ENCODE measurements at places on chromosomes 2 and 18.

DNA sequence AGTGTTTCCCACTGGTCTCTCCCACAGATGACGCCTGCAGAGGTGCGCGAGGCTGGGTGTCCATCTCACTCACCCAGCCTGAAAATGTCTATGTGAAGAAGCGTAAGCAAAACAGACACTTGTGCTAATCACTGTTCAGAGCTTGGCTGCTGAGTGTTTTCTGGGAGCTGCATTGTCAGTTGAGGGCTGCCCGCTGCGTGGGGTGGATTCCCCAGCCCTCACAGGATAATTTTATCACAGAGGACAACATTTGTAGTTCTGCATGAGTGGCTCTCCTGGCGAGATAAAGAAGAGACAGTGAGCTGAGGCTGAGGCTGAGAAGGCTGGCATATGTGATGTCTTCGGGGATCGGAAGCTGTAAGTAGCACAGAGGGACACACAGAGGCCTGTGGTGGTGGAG is 16.2 kb upstream of the CAPN13 start:
- H3K4me3 ChIP-seq = no peak overlapping the region
- DNase-seq = no peak
- H3K27me3 ChIP-seq = peaks cover 12% of the 10 kb centered on the region
- no peaks in the 10 kb centered on the region for H3K36me3 ChIP-seq
- H3K27ac ChIP-seq = no peak overlapping the region

GRCh38 chr2:235642446-235643098 is 148.7 kb downstream of the AGAP1 start:
- H3K4me3 ChIP-seq = no peak overlapping the region
- no peak for DNase-seq
- H3K4me1 ChIP-seq = no peaks in the 10 kb centered on the region
- H3K27ac ChIP-seq = no peak overlapping the region
- peaks cover 15% of the 10 kb centered on the region for H3K27me3 ChIP-seq

- H3K27me3 ChIP-seq = no peaks in the 10 kb centered on the region
- no peaks in the 10 kb centered on the region for H3K36me3 ChIP-seq
- H3K4me3 ChIP-seq = no peak overlapping the region
Observed at GRCh38 chr18:69586537-69586936, 185.8 kb downstream of the DOK6 start.

DNA sequence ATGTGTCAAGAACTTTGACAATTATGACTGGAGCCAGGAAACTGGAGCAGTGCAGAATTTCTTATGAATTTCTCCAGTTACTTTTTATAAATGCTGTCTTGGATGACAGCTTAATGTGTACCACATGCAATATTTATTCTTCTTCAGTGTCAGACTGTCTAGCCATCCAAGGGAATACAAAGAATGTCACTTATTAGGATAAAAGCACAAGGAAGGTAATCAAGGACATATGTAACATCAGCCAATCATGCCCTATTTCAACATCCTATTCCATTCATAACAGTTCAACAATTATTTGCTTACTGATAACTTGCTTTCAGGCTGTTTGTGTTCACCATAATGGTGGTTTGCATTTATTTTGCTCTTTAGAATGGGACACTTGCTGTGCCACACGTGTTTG is 139.8 kb downstream of the OLA1 start:
- no peak overlapping the region for H3K4me3 ChIP-seq
- no peaks in the 10 kb centered on the region for H3K4me1 ChIP-seq
- DNase-seq = no peak
- no peaks in the 10 kb centered on the region for H3K27me3 ChIP-seq
- H3K27ac ChIP-seq = no peak overlapping the region

- H3K27ac ChIP-seq = no peak overlapping the region
- no peak for DNase-seq
- H3K4me3 ChIP-seq = no peak overlapping the region
Observed at GRCh38 chr18:58218117-58218516, 174.1 kb downstream of the NEDD4L start.

- no peaks in the 10 kb centered on the region for H3K27me3 ChIP-seq
- H3K4me3 ChIP-seq = no peak overlapping the region
- no peak for DNase-seq
Observed at GRCh38 chr2:89833780-89834117, 1142.3 kb downstream of the RPIA start.

DNA sequence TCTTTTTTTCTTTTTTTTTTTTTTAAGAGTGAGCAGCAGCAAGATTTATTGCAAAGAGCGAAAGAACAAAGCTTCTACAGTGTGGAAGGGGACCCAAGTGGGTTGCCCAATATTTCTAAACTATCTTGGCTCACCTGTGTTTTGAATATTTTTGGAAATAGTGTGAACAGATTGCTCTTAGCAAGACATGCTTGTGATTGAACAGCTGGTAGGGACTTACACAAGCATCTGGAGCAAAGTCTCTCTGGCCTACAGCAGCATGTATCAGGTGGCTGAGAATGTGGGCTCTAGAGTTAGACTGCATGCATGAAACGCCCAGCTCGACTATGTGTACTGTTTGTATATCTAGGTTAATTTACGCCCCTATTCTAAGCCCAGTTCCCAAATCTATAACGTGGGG is 40.3 kb upstream of the FBXO11 start:
- H3K4me1 ChIP-seq = no peaks in the 10 kb centered on the region
- no peak for DNase-seq
- H3K27ac ChIP-seq = no peak overlapping the region
- H3K36me3 ChIP-seq = no peaks in the 10 kb centered on the region

- H3K27me3 ChIP-seq = no peaks in the 10 kb centered on the region
- no peak overlapping the region for H3K27ac ChIP-seq
Observed at GRCh38 chr2:41116106-41116797, 664.4 kb upstream of the SLC8A1 start.

DNA sequence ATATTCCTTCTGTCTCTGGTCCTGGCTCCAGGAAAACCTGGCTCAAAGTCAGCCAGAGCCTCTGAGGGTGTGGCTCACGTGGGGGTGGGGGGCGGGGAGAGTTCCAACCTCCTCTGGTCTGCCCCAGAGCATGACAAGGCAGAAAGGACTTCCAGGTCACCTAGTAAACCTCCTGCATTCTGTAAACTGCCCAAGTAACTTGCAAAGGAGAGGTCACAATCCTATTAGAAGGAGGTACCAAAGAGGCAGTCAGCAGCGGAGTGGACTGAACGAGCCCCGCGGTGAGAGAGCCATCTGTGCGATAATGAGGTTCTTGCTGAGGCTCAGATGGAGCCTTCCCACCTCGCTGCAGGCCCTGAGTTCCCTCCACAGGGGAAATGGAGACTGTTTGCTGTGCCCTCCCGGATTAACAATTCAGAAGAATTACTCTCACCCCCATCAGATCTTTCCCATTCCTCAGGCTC is 58.9 kb upstream of the GATA6 start:
- H3K27ac ChIP-seq = no peak overlapping the region
- H3K4me3 ChIP-seq = no peak overlapping the region
- peaks cover 2% of the 10 kb centered on the region for H3K27me3 ChIP-seq
- no peaks in the 10 kb centered on the region for H3K36me3 ChIP-seq

- H3K4me1 ChIP-seq = no peaks in the 10 kb centered on the region
- H3K36me3 ChIP-seq = no peaks in the 10 kb centered on the region
- peaks cover 4% of the 10 kb centered on the region for H3K27me3 ChIP-seq
- H3K27ac ChIP-seq = no peak overlapping the region
Observed at GRCh38 chr2:129518937-129519336, 460.5 kb upstream of the RAB6C start.

DNA sequence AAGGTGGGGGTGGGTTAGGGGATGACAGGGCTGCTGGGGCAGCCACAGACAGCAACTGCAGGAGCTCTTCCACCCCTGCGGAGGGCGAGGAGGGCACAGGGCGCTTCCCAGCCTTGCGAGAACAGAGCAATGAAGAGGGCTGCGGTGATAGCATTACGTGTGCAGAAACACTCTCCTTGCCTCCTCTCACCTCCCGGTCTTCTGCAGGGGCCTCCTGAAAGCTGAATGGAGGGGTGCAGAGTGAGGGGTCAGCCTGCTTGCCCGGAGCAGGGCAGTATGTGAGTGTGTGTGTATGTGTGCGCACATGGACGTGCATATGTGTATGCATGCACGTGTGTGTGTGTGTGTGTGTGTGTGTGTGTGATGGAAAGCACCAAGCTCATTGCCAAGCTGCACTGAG is 29.5 kb upstream of the IL1R2 start:
- DNase-seq = no peak
- H3K27ac ChIP-seq = no peak overlapping the region
- no peaks in the 10 kb centered on the region for H3K4me1 ChIP-seq
- H3K4me3 ChIP-seq = no peak overlapping the region
- no peaks in the 10 kb centered on the region for H3K36me3 ChIP-seq

DNA sequence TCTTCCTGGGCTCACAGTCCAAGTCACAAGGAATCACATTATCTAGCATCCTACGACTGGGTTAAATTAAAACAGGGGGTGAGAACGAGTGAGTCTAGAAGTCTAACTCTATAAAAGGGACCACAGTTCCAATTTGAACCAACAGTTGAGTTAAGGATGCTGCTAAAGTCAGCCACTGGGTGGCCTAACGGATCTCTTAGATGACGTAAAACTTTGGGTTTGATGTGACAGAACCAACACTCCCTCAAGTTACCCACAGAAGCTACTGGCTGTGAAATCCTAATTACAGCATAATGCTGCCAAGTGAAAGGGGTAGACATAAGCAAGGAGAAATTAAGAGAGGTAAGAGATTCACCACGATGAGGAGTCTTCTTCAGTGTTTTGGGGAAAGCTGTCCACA is 32.7 kb upstream of the RUFY4 start:
- DNase-seq = no peak
- H3K4me1 ChIP-seq = no peaks in the 10 kb centered on the region
- no peak overlapping the region for H3K4me3 ChIP-seq
- H3K27me3 ChIP-seq = peaks cover 11% of the 10 kb centered on the region
- no peak overlapping the region for H3K27ac ChIP-seq
- H3K36me3 ChIP-seq = no peaks in the 10 kb centered on the region

- H3K4me1 ChIP-seq = no peaks in the 10 kb centered on the region
- no peak for DNase-seq
- H3K27me3 ChIP-seq = no peaks in the 10 kb centered on the region
- H3K36me3 ChIP-seq = no peaks in the 10 kb centered on the region
Observed at GRCh38 chr18:11567396-11567795, 42.0 kb upstream of the SLC35G4 start.

GRCh38 chr2:118121101-118121500 is 32.8 kb downstream of the INSIG2 start:
- no peaks in the 10 kb centered on the region for H3K4me1 ChIP-seq
- peaks cover under 1% of the 10 kb centered on the region for H3K36me3 ChIP-seq
- no peak overlapping the region for H3K27ac ChIP-seq
- H3K4me3 ChIP-seq = no peak overlapping the region

DNA sequence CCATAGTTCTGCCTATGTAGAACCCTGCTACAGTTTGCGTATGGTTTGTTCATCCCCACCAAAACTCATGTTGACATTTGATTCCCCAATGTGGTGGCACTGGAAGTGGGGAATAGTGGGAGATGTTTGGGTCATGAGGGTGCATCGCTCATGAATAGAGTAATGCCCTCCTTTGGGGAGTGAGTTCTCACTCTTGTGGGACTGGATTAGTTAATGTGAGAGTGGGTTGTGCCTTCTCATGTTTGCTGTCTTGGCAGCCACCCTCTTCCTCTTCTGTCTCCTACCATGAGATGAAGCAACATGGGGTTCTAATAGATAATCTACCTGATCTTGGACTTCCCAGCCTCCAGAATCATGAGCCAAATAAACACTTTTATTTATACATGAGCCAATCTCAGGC is 237.2 kb upstream of the APCDD1 start:
- no peaks in the 10 kb centered on the region for H3K4me1 ChIP-seq
- H3K27ac ChIP-seq = no peak overlapping the region
- no peak for DNase-seq
- no peak overlapping the region for H3K4me3 ChIP-seq

DNA sequence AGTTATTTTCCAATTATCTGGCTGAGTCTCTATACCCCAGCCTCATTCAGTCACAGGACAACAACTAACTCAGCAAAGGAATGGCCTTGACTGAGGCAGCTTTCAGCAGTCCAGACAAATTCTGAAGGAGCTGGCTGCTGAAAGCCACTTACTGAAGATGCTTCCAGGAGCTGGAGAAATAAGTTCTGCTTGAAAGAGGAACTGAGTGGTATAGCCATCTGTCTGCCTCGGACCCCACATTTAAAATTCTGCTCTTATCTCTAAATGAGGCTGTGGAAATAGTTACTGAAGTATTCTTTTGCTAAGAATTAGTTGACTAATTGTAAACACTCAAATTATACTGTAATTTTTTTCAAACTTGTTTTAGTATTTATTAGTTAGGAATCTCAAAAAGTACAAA is 9.1 kb upstream of the GPD2 start:
- no peaks in the 10 kb centered on the region for H3K36me3 ChIP-seq
- no peak for DNase-seq
- no peaks in the 10 kb centered on the region for H3K27me3 ChIP-seq
- H3K27ac ChIP-seq = no peak overlapping the region
- no peaks in the 10 kb centered on the region for H3K4me1 ChIP-seq

DNA sequence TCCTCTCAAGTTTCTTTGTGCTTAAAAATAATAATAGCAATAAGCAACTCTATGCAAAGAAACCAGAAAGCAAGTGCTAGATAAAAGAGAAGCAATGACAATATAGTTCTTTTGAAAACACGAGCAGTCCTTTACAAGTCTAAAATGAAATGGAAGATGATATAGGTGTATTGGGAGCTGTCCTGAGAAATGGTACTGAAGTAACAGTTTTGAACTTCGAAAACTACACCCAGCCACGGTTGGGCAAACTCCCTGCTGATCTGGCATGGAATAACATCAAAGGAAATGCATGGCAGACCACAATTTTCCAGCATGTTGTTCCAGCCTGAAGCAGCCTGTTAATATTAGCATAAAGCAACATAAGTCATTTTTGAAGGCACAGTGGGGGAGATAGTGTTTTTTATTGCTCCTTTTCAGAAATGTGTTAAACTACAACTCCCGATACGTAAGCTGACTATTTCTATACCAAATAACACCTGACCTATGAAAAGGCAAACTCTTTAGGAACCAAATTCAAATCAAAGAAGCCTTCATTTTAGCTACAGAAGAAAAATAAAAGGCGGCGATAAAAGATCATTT is 596.1 kb upstream of the KLHL29 start:
- H3K27ac ChIP-seq = no peak overlapping the region
- no peaks in the 10 kb centered on the region for H3K36me3 ChIP-seq
- no peak for DNase-seq
- no peaks in the 10 kb centered on the region for H3K4me1 ChIP-seq
- no peaks in the 10 kb centered on the region for H3K27me3 ChIP-seq

GRCh38 chr18:76544511-76545345 is 49.7 kb upstream of the ZNF516 start:
- H3K27ac ChIP-seq = no peak overlapping the region
- no peaks in the 10 kb centered on the region for H3K4me1 ChIP-seq
- DNase-seq = no peak
- H3K4me3 ChIP-seq = no peak overlapping the region

DNA sequence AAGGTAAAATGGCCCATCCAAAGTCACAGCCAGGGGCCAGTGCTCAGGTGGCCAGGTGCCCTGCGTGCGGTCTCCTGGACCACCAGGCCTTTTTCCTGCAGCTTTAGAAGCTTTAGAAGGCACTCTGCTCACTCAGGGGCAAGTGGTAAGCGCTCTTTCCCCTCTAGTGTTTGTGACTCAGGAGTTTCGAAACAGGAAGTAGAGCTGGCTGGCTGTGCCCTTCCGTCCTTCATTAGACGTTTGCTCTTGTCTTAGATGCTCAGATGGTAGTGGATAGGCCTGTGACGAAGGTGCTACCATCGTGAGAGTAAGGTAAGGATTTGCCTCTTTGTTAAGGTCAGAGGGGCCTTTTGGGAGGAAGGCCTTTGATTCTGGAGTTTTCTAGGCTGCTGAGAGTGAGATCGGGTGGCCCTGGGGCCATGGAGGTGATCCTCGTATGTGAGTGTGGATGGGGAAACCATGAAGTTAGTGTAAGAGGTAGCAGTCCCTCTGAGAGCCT is at the start of gene CASP8:
Gene CASP8, plus strand, starts transcription at position 235 of the 499 bp plus-strand sequence. CDS start 5,951 bp downstream, outside the sequence.
- H3K36me3 ChIP-seq = no peaks in the 10 kb centered on the region
- no peaks in the 10 kb centered on the region for H3K27me3 ChIP-seq
- peak within 1 kb of the TSS; percentile 72 for H3K4me3 ChIP-seq

- no peaks in the 10 kb centered on the region for H3K4me1 ChIP-seq
- H3K4me3 ChIP-seq = no peak overlapping the region
- H3K27ac ChIP-seq = no peak overlapping the region
- H3K27me3 ChIP-seq = peaks cover 12% of the 10 kb centered on the region
Observed at GRCh38 chr18:902229-902628, 2.4 kb upstream of the ADCYAP1 start.

All from T-cell (primary cell).